Endodermal cell (in vitro differentiated cells): ENCODE measurements at places on chromosomes 11 and 22.

DNA sequence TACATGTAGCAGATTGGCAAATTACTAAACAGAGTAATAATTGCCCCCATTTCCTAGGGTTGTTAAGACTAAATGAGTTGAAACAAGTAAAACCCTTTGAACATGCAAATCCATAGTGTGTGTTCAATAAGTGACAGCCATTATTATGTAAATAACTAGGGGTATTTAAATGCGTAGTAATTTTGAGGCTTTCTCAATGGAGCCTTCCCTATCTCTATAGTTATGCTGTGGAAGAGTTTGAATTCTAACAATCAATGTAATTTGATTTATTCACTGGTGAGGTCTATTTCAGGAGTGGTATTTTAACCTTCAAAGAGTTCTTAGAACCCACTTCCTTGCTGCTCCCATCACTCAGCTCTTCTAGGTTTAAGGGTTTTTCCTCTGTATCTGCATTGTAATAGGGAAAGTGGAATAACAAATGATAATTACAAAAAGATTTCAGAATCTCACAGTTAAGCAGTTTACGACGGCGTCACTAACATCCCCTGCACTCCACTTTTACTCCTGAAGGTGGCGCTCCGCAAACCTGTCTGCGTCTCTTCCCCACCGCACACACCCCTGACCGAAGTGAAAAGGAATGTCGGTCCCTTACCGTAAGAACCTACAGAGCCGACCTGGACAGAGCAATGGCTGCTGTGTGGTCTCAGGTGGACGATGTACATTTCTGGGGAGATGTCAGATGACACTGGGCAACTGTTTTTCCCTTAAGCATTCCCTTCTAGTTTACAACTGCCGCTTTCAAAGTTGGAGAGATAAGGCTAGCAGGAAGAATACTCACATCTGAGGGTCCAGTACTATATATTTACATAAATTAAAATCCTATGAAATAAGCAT lies 80.8 kb downstream of the ZC3H12C start:
- H3K4me3 ChIP-seq, result no peak overlapping the region
- H3K4me1 ChIP-seq, result no peaks in the 10 kb centered on the region
- no peak overlapping the region for H3K27ac ChIP-seq
- peak; percentile 92 for DNase-seq
- H3K36me3 ChIP-seq, result no peaks in the 10 kb centered on the region

GRCh38 chr22:21834869-21835268 lies 32.6 kb downstream of the MAPK1 start:
- DNase-seq, result no peak
- no peaks in the 10 kb centered on the region for H3K27me3 ChIP-seq

GRCh38 chr22:38927033-38927781 lies 30.2 kb upstream of the APOBEC3A start:
- no peaks in the 10 kb centered on the region for H3K4me1 ChIP-seq
- H3K4me3 ChIP-seq, result no peak overlapping the region
- peak; percentile 93 for DNase-seq
- H3K36me3 ChIP-seq, result no peaks in the 10 kb centered on the region

DNA sequence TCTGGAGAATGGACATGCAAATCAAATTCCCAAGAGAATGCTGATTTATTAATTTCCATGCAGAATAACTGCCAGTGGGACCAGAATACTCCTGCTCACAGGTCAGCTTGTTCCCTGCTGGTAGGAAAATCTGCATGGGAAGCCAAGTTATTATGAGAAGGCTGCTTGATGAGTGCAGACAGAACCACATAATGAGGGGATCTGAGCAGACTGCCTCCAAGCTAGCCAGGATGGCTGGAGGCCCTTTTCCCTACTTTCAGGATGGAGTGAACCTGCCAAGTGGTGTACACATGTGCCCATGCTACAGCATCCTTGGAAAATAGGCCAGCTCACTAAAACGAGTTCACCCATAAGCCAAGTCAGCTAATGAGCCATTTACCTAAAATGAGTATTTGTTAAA lies 55.2 kb upstream of the ZBED5 start:
- H3K27ac ChIP-seq, result no peak overlapping the region
- H3K27me3 ChIP-seq, result no peaks in the 10 kb centered on the region
- DNase-seq, result no peak
- no peak overlapping the region for H3K4me3 ChIP-seq

GRCh38 chr22:36406721-36407120 lies 19.0 kb upstream of the MYH9 start:
- peaks cover 3% of the 10 kb centered on the region for H3K4me1 ChIP-seq
- no peak overlapping the region for H3K27ac ChIP-seq
- no peaks in the 10 kb centered on the region for H3K36me3 ChIP-seq
- H3K4me3 ChIP-seq, result no peak overlapping the region
